Stimulated activated CD4-positive, alpha-beta T cell treated with anti-CD3 and anti-CD28 coated beads, TNF-alpha, amount 100 ng/mL, for 4 hours (primary cell): ENCODE measurements at places on chromosomes 16 and 17.

DNA sequence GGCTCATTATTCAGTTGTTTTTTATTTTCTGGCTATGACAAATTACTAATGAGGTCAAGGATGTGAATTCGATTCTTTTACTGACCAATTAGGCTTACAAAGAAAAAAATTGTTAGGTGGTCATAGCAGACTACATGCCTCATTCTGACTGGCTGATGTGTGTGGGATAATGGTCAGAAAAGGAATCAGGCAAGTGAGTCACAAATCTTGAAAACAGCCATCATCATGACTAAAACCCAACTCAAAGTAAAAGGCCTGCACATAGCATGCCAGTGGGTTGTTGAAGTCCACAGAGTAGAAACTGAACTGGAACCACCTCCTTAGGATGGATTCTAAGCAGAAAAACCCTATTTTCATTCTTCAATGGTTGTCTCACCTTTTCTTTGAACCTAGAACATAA lies 8.6 kb downstream of the RPGRIP1L start:
- DNase-seq = no peak

- DNase-seq = no peak
These were observed 53.3 kb downstream of the HLF start for GRCh38 chr17:55318081-55318480.

- peak; percentile 83 for DNase-seq
These were observed 106.3 kb downstream of the SEC14L1 start for GRCh38 chr17:77247048-77247541.

DNA sequence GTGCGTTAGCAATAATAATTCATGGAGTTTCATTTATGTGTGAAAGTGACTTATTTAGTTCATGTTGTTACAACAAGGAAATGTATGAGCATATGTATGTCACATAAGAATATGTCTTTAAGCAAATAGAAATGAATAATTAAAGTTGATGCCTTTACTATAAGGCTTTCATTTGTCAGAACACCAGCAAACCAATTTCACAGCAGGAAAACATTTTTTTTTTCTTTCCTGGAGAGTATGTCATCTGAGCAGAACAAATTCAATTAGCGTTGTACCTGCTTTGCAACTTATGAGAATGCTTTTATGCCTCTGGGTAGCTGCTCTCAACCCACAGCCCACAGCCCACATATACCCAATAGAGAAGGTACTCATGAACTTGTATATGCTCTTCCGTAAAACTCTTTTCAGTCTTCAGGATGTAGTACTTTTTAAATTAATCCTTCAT lies 26.3 kb upstream of the APOH start:
- no peak for DNase-seq

DNA sequence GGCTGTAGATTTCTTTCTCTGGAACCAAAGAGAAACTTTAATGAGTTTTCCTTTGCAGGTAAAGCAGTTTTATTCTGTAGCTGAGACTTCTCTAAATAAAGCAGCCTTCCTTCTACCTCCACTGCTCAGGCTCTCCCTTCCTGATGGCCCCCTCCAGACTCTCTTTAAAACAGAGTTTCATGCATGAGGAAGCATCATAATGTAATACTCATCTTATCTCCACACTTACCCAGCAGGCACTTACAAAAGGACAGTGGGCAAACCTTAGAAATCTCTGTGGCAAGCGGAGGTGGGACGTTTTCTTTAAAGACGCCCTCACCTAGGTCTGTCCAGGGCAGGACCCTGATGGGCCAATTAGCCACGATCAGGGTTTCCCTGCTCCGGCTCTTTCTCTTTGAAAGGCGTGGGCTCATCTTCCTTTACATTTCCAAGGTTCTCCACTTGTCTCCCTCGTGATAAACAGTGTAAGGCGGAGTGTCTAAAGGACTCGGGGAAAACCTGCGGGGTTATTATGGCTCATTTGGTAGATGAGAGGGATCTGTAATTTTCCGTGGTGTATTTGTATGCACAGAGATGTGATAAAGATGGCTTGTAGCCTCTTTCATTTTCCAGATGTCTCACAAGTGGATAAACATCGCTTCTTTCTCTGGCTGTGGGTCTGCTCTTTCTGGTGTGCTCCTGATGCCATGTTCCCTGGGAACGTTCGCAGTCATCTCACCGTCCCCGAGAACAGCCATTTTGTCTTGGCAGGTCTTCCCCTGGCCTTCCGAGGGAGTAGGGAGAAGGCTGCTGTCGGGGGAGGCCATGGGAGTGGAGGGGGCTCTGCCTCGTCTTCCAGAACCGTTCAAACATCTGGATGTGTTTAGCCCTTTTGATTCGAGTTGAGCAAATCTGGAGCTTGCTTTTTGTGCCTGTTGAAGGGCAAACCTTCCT lies 239.0 kb downstream of the CCDC182 start:
- DNase-seq = no peak

- DNase-seq = no peak
These were observed 92.8 kb downstream of the AMFR start for GRCh38 chr16:56332464-56333079.

- no peak for DNase-seq
These were observed 9.2 kb downstream of the STXBP4 start for GRCh38 chr17:54977744-54978143.

GRCh38 chr17:74750327-74751069 lies 2.1 kb downstream of the NHERF1 start:
- no peak for DNase-seq

DNA sequence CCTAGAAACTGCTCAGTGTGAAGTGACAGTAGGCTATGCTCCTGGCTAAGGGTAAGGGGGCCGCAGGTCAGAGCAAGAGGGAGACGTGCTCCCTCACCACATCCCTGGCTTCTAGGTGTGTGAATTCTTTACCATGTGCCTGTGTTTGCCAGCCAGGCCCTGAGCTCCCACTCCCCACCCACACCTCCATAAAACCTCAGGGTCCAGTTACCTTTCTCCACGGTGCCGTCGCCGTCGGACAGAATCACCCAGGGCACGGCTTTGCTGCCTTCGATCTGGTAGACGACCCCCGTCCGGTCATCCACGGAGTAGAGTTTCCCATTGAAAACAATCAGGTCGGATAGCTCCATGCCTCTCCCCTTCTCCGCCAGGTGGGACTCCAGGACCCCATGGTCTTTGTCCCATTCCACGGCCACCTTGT lies 12.8 kb downstream of the CANT1 start:
- DNase-seq = no peak

DNA sequence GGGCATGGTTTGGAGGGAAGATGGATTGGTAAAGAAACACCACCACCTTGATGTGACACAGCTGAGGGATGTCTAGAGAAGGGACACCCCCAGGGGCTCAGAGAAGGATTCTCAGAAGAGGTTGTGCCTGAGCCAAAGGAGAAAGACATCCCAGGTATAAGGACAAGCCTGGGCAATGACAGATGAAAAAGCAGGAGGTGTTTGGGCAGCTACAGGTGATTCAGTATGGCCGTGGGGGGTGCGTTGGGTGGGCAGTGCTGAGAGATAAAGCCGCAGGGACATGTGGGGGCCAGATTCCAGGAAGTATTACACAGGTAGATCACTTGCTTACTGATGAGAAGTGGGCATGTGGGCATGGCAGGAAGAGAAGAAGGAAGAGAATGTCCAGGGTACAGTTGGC lies 7.0 kb downstream of the TMEM95 start:
- DNase-seq = no peak
